HT1080 (cell line): ENCODE measurements at places on chromosomes 16 and 17. TPM values are rescaled to one million over a fixed set of nuclear protein-coding genes. Genes with fewer than 3 reads are reported as not detected.

DNA sequence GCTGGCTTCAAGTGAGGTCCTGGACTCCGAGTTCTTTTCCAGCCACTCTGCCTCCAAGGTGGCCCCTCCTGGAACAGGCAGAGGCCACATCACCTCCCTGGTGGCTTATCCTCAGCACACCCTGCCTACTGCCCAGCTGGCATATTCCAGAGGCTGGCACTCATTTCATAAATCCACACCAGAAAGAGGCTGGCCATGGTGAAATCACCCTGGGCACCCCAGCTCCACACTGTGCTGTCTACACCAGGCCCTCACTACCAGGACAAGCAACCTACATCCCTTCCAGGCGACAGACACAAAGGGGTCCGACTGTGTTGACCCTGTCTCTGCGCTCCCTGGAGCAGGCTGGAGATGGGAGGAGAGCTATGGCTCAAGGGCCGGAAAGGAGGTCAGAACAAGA lies 100.2 kb downstream of the C16orf78 start:
- no peak for DNase-seq

DNA sequence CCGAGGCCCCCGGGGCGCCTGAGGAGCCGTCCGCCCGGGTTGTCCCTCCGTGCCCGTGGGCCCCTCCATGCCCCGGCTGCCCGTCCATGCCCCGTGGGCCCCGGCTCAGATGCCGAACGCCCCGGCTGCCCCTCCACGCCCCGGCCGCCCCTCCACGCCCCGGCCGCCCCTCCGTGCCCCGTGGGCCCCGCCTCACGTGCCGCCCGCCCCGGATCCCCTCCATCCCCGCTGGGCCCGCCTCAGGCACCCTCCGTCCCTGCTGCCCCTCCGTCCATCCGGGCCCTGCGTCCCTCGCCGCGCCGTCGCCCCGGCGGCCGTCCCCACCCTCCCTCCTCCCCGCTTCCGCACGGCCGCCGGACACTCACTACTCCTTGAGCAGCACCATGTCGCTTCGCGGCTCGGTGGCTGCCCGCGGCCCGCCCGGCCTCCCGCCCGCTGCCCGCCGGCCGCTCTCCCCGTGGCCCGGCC lies 382 bp downstream of the PITPNA start:
- DNase-seq = no peak

DNA sequence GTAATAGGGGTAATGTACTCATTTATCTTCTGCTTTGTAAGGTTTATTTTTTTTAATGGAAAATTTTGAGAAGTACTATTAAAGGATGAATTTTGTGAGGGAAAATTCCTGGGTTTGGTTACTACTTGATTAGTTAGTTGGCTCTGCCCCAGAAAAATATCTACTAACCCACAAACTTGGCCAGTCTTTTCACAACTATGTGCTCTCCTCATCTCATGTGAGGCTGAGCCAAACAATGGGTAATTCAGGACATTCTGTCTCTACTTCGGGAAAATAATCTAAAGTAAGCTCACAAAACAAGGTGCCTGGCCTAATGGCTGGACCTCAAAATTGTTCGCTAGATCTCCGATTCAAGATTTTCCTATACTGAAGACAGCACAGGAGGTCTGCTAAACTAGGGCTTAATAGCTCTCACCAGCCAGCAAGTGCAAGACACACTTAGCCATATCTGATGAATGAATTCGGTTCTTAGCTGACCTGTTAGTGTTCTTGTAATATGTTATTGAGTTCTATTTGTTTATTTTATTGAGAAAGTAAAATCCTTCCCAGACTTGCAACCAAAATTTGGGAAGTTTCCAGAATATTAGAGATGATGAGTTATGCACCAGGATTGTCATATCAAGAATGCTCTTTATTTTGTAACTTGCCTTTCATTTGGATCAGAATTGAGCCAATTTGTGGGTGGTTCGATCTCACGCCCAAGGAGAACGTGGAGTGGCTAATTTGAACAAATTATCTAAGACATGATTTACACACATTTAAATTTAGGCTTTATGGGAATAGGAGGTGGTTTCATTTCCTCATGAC lies 5.7 kb downstream of the KCNJ16 start:
- DNase-seq = no peak

DNA sequence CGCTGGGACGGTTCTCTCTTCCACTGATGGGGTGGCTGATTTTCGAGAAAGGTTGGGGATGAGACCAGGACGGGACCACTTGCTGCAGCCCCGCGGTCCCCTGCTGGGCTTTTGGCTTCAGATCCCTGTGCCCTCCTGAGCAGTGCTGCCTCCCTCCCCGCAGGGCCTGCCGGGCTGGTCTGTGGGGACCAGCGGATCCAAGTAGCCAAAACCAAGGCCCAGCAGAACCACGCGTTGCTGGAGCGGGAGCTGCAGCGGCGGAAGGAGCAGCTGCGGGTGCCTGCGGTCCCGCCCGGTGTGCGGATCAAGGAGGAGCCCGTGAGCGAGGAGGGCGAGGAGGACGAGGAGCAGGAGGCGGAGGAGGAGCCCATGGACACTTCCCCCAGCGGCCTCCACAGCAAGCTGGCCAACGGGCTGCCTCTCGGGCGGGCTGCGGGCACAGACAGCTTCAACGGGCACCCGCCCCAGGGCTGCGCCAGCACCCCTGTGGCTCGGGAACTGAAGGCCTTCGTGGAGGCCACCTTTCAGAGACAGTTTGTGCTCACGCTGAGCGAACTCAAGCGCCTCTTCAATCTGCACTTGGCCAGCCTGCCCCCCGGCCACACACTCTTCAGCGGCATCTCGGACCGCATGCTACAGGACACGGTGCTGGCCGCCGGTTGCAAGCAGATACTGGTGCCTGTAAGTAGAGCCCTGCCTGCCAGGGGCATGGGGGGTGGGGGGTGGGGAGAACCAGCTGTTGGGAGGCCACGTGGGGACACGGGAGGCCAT lies 28.6 kb downstream of the POLR3E start:
- no peak for DNase-seq

DNA sequence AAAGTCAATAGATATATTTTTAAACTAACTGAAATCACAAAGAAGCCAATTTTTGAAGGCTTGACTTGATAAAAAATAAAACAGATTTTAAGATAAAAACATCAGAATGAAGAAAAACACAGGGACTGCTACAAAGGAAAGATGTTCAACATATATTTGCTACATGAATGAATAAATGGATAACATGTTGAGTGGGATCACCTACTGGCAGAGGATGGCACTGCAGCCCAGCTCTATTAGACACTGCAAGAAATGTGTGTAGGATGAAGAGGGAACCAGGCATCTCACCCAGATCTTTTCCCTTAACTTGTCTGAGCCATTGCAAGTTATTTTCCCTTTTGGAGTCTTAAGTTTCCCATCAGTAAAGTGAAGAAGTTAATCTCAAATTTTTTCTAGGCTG lies 4.2 kb downstream of the AIPL1 start:
- DNase-seq = peak; percentile 12

- peak; percentile 47 for DNase-seq
Observed at GRCh38 chr17:76529224-76530094, 8.1 kb downstream of the CYGB start.

DNA sequence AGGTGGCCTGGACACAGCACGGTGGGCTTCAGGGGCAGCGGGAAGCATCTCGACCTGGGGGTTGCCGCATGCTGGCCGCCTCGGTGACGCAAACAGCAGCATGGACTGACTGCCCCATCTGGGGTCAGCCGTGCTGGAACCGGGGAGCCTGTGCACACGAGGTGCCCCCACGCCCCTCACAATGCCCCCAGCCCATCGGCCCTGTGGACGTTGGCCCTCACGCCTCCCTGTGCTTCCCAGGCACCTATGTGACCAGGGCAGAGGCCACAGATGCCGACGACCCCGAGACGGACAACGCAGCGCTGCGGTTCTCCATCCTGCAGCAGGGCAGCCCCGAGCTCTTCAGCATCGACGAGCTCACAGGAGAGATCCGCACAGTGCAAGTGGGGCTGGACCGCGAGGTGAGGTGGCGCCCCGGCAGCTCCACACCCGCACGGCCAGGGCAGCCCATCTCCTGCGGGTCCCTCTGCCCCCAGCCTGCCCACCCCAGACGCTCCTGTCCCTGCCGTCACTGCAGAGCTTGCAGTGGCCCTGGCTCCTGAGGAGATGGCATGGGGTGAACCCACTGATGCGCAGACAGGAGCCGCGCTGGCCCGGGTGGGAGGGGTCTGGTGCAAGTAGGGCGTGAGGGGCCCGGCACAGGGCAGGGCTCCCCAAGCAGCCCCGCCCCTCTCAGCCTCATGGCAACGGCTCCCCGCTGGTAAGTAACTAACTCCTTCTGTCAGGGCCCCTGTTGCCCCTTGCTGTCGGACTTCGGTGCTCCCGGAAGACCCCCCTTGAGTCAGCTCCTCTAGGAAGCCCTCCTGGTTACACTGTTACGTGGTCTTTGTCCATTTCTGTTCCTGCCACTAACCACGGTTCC lies 13.6 kb downstream of the CDH15 start:
- no peak for DNase-seq

DNA sequence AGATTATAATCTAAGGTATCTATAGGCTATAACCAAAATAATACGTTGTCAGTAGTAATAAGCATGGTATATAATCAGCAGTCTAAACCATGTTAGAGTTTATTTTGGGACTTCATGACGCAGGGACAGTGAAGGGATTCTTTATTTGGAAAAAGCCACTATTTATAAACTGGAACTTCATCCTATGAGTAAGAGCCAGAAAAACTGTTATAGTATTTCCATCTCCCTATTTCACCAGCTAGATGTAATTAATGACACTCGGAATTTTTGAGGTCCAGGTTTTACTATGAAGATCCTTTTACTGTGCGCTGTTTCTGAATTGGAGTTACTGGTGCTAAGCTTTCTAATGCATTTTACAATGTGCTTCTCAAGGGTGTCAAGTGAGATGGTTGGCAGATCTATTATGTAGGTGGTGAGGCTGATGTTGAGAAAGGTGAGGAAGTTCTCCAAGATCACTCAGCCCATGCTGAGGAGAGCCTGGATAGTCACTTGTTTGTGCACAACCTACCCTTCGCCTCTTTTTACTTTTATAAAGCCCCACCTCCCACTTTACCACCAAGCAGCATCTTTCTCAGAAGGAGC lies 149.3 kb downstream of the MSI2 start:
- DNase-seq = no peak

DNA sequence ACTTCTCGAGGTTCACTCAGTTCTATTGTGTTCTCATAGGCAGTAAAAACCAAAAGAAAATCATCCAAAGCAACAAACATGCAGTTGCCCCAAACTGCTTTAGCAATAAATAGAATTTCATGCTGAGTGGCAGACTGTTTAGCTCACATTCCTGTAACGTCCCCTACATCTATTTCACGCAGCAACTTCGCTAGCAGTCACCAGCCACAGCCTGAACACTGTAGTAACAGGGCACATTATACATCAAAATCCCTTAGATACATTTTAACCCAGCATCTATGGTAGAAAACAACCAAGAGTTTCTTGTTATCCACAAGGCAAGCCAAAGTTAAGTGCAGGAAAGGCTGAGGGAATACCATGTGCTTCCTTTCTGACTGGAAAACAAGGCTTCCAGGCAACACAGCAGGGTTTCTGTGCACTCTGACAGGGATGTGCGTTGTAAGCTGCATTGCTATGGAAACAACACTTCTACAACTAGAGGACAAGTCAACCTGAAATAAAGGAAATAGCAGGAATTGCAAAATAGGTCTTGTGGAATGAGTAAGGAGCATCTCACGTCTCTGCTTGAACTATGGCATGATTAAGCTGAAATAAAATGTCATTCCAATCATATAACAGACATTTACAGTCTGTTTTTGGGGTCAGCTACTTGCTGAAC lies 55.4 kb downstream of the CFDP1 start:
- DNase-seq = peak; percentile 97

- peak; percentile 5 for DNase-seq
Observed at GRCh38 chr17:77741109-77741508, 217.4 kb upstream of the TNRC6C start.

- no peak for DNase-seq
Observed at GRCh38 chr17:70298929-70299531, 129.7 kb downstream of the KCNJ2 start.

- no peak for DNase-seq
Observed at GRCh38 chr16:24919536-24919935, 73.8 kb downstream of the SLC5A11 start.

DNA sequence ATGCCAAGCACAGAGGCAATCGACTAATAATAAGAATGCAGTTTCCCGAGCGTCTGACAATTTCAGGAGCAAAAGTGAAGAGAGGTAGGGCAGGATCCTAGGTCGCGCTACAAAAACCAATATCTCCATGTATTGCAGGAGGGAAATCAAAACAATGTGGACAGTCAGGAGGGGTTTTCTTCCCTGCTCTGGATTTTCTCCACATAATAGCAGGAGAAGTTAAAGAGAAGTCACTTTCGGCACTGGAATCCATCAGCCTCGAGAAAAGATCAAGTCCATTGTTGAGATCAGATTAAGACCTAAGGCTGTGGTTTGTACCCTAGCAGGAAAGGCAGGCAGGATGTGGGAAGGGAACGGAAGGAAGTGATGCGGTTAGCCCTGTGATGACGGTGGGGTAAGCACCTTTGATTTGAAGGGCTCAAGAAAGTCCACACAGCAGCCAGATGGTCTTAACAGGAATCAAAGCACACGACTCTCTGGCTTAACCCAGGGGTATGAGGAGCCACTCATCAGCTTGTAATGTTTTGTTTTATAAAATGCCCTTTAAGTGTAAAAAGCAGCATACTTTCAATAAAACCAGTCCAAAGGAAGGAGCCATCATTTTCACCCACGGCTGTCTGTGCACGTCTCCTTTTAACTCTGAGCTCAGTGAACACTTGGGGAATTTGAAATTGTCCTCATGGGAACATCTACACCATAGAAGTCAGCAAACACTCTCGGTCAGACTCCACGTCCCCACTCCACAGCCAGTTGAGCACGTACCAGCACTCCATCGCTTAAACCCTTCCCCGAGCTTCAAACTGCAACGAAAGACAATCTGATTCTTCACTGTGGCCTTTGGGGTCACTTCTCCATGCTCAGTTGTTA lies 15.8 kb upstream of the AKTIP start:
- peak; percentile 98 for DNase-seq

KRTAP2-3 gene
- total RNA-seq = 1.2 and 6.2 TPM in 2 replicates

METTL2A gene
- 36.3 and 43.2 TPM in 2 replicates for total RNA-seq

PARD6A gene
- total RNA-seq = 2.8 and 3.8 TPM in 2 replicates

TP53TG3F gene
- 0.10 TPM in 1 of 2 replicates, not detected in the other for total RNA-seq

GRAPL gene
- total RNA-seq = not detected in 2 replicates

CD300H gene
- total RNA-seq = not detected in 2 replicates

GINS2 gene
- total RNA-seq = 40.1 and 44.1 TPM in 2 replicates

TNFRSF13B gene
- not detected in 2 replicates for total RNA-seq

SPNS3 gene
- 0.63 and 0.64 TPM in 2 replicates for total RNA-seq
